Activated naive CD8-positive, alpha-beta T cell treated with anti-CD3 and anti-CD28 coated beads, Interleukin-2, amount 10 ng/mL, durations not matched to agents 7 days and 5 days (primary cell): ENCODE measurements at places on chromosomes 6 and 20.
A peak's percentile ranks its signal among the peaks of the same experiment; 100 is the strongest.

DNA sequence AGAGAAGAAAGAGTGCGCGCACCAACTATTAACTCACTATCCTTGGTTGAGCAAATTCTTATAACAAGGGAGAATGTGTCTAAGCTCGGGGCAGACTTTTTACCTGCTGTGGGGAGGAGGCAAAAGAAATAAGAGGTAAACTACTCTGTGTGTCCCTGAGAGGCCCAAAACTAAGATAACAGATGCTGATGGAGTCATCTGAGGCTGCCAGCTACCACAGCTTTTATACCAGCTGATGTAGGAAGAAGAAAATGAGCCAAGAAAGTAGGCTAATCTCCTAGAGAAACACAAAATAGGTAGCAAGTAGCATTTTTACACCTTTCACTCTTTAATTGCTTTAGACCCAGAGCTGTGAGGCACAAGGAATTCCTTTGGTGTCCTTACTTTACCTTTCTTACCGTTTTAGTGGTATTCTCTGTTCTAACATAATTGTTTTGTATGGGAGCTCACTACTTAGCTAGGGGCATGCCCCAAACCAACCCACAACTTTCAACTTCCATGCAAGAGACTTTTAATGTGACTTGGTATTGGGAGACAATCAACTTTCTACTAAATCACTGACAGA, 27.8 kb upstream of the PIM1 start:
- DNase-seq, result no peak

DNA sequence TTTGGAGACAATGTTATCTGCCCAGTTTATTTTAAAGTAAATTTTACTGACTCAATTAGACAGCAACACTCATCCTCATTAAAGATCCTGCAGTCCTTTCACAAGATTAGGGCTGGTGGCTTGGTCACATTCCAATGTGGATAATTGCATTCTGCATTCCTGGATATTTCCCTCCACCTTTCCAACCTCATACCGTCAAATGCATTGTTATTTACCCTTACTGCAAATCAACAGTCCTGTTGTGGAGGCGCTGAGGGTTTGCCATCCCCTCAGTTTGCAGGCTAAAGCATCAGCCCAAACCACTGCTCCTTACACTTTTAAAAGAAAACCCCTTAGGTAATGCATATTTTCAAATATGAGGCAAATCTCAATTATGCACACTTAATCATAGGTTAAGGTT, 5.4 kb downstream of the CITED2 start:
- no peak for DNase-seq

- no peak for DNase-seq
Observed at GRCh38 chr6:155089746-155090145, 94.6 kb downstream of the TIAM2 start.

GRCh38 chr6:15754035-15754705, 91.3 kb upstream of the DTNBP1 start:
- no peak for DNase-seq

- no peak for DNase-seq
Observed at GRCh38 chr6:54134935-54135334, 23.7 kb downstream of the MLIP start.

DNA sequence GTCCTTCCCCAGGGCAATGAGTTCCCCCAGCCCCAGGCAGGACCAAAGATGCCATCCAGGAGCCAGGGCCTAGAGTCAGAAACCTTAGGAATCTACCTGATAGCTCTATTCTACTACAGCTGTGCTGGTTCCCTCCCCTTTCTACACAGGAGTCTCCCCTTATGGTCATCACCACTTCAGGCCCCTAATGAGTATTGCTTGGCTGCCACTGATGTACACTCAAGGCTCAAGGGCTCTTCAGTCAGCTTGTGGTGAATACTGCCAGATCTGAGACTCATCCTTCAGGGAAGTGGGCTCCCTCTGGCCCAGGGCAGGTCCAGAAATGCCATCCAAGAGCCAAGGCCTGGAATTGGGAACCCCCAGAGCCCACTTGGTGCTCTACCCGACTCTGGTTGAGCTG, 248.6 kb downstream of the ALDH8A1 start:
- DNase-seq, result no peak

- no peak for DNase-seq
Observed at GRCh38 chr6:26006086-26006939, 43.7 kb downstream of the TRIM38 start.

GRCh38 chr6:82365016-82365795, 1.6 kb downstream of the TPBG start:
- peak; percentile 32 for DNase-seq

GRCh38 chr6:26158581-26159356, 71.5 kb downstream of the HFE start:
- DNase-seq, result peak; percentile 61

GRCh38 chr20:12978126-12978394, 30.7 kb upstream of the SPTLC3 start:
- DNase-seq, result no peak

DNA sequence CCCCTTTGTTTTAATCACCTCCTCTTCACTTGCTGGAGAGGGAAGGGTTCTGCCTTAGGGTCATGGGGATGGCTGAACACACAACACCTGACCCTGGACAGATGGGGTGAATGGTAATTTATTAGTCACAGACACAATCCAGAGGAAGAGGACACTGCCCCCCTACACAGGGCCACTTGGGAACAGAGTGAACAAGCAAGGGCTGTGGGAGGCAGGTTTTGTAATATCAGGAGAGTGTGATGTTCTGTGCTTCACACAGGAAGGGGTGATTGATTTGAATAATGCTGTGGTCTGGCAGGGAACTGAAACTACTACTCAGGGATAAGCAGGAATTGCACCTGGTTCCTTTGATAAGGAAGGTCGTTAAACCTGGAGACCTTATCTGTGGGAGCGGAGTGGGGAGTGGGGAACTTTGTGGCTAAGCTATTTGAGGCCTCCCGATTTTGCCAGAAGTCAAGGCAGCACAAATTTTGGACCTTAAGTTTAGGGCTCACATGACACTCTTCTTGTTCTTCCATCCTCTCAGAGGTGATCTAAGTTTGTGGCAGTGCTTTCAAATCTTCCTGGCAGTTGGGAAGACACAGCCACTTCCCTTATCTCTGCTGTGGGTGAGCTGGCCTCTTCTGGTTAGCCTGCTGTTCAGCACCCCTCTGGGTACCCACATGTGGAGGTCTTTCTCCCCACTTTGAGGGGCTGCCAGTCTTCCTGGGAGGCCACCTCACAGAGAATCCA, 77.8 kb downstream of the CD164 start:
- no peak for DNase-seq

GRCh38 chr20:50843331-50844276, 48.7 kb downstream of the BCAS4 start:
- DNase-seq, result no peak

GRCh38 chr6:107132330-107132954, 17.1 kb upstream of the BEND3 start:
- no peak for DNase-seq

DNA sequence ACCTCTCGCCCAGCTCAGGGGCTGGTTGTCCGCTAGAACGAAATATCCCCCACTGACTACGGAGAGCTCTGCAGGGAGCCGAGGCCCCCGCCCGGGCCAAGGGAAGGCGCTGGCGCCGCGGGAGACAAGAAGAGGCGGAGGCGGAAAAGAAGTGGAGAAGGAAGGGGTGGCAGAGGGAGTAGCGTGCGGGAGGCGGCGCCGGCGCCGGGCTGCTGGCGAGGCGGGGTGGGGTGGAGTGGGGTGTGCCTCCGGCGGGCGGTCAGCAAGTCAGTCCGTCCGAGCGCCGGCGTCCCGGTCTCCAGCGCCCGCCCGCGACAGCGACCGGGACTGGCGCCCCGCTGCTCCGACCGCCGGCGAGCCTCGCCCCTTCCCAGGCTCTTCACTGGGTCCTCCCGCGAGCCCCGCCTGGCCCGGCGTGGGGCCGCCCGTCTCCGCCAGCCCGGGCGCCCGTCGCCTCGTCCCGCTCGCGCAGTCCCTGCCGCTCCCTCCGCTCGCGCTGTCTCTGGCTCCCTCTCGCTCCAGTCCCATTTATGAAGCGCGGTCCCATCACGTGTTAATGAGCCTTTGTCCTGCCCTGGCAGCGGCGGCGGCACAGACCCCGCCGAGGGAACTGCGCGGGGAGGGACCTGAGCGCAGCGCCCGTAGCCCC, at the start of gene CNR1:
Gene CNR1 (minus strand): TSS at position 504 of the 649 bp plus-strand sequence. CDS start 21,073 bp downstream, outside the sequence.
- DNase-seq, result peak; percentile 37

GRCh38 chr6:90049295-90049694, 155.0 kb downstream of the GJA10 start:
- no peak for DNase-seq

DNA sequence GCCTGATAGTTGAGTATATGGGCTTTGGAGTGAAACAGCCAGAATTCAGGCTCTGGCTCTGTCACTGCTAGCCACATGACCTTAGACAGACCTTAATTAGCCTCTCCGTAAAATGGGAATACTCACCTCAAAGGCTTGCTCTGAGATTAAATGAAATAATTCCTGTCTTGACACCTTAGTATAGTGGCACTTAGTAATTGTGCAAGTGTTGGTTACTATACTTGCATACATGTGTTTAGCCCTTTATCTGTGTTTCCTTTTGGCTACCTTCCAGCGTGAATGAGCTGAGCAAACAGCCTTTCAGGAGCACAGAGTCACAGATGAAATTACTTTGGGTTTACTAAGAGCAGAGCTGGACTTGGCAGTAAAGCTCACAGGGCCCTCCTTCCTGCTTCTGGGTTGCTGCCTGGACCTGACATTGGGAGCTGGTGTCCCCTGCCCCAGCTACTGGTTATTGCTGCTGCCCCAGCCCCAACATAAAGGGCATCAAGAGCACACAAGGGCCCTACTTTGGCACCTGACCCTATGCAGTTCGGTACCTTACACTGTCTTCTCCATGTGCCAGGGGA, 32.8 kb downstream of the CD164 start:
- DNase-seq, result no peak

DNA sequence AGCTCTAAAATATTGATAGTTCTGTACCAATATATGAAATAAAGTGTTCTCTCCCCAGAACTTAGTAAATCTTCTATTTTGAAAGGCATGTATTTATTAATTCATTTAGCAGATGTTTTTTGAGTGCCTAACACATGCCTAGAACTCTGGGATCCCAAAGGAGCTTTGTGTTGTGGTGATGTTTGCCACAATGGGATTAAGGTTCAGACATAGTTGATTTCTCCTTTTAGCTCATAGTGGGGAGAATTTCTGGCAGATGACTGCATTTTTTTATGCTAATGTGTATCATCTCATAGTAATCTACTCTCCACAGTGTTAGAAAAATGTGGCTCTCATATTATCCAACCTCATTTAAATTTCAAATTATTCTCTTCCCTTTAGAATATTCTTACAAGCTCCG, 21.7 kb downstream of the MYB start:
- no peak for DNase-seq

DNA sequence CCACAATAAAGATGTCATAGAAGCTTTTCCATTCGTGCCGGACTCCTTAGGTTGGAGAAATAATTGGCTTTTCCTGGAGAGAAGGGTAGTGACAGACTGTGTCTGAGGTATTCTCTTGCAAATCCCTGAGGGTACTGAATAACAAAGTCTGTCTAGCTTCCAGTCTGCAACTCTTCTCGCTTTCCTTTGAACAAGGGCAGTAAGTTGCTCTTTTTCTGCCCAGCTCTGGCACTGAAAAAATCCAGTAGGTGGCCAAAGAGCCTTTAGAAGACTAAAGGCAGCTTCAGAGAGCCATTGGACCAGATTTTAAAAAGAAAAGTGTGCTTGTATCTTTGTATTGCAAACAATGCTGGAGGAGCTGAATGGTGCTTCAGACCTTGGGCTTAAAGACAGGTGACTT, 20.7 kb upstream of the RREB1 start:
- no peak for DNase-seq

- no peak for DNase-seq
Observed at GRCh38 chr6:148999929-149000468, 253.2 kb downstream of the UST start.

GRCh38 chr6:169959136-169960002, 207.9 kb downstream of the ERMARD start:
- DNase-seq, result peak; percentile 55

GRCh38 chr20:36926653-36927200, 24.8 kb downstream of the SAMHD1 start:
- no peak for DNase-seq

- DNase-seq, result no peak
Observed at GRCh38 chr6:159700970-159701369, 7.9 kb upstream of the SOD2 start.

GRCh38 chr6:136113736-136114173, 136.4 kb downstream of the MTFR2 start:
- no peak for DNase-seq

GRCh38 chr20:32537657-32538525, 47.2 kb downstream of the NOL4L start:
- peak; percentile 55 for DNase-seq

- no peak for DNase-seq
Observed at GRCh38 chr6:113211170-113211569, 646.0 kb upstream of the MARCKS start.

DNA sequence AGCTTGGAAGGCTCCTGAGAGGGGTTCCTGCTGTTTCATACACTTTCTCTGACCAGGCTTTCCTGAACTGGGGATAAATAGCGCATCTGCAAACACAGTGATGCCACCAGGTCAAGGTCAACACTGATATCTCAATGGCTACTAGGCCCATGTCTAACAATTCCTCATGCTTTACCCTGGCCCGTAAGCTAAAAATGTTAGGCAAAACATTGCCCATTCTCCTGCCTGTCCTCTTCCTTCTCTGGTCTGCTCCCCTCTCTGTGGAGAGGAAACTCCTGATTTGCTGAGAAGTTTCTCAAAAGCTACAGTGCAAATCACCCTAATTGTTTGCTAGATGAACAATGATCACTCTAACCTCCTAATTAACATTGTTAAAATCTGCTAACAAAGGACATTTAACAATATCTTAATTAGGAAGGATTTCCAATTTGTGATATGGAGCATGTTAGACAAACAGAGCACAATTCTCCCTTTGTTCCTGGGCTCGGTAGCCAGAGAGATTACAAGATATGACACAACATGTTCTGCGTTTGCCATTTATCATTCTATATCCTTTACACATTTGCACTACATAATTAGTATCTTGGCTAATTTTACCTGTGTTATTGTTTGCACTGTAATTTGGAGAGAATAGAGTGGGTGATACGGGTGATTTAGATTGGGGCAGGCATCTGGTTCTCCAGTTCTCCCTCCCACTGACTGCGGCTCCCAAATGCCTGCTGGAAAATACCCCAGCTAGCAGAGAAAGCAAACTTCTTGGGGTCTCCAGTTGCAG, 266.8 kb downstream of the CD83 start:
- no peak for DNase-seq

DNA sequence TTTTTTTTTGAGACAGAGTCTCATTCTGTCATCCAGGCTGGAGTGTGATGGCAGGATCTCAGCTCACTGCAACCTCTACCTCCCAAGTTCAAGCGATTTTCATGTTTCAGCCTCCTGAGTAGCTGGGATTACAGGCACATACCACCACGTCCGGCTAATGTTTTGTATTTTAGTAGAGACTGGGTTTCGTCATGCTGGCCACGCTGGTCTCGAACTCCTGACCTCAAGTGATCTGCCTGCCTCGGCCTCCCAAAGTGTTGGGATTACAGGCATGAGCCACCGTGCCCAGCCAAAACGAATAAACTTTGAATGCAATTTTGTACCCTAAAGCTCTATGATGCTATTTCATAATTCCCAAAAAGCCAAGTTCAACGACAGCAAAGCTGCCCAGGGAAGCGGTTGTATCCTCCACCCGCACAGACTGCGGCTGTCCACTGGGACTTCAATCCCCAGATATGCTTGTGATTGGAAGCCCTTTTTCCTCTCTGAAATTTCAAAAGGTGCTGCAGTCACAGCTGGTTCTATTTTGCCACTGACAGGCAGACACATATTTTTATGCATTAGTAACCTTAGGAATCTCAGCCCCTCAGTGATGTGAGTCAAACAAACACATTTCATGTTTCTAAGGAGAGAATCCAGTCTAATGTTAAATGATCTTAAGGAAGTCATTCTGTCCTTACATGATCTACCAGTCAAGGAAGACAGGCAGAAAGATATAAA, 8.7 kb upstream of the RAMACL start:
- DNase-seq, result no peak
